ENCODE measurements at places on chromosomes 16 and 17.

- DNase-seq = peak; percentile 88
Measured at GRCh38 chr17:13785981-13786598, 184.4 kb upstream of the HS3ST3A1 start.

GRCh38 chr17:45992175-45992574 is 6.9 kb upstream of the STH start:
- no peak for DNase-seq

DNA sequence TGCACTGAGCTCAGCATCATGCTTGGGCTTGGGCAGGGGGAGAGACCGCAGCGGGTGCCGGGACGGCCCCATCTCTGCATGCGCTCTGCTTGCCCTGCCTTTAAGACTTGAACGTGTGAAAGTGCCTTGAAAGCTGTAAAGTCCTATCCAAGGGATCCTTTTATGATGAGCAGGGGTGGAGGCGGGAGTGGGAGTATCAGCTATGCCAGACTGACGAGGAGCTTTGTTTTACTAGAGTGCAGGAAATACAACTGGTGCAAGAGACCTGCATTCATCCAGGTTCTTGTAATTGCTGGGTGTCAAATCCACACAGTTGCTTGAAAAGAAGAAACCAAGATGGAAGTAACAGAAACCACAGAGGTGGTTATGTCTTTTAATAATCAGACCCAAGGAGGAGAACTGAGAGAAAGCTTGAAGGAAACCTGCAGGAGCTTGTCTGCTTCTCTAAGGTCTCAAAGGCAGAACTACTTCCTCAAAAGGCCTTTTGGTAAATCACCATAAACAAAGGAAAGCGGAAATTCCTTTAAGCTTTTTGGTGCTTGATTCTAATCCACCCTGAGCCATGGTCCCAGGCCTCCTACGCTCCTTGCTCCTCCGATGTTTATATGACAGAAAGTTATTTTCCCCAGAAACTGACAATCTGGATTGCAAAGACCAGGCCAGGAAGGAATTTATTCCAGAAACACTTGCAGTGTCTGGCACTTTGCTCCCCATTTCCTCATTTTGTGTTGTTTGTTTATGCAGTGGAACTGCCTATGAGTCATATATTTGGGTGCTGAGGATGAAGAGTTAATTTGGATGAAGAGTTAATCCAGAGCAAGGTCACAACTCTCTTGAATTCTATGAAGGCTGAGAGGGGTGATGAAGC is 51.3 kb upstream of the FBXO47 start:
- no peak for DNase-seq

DNA sequence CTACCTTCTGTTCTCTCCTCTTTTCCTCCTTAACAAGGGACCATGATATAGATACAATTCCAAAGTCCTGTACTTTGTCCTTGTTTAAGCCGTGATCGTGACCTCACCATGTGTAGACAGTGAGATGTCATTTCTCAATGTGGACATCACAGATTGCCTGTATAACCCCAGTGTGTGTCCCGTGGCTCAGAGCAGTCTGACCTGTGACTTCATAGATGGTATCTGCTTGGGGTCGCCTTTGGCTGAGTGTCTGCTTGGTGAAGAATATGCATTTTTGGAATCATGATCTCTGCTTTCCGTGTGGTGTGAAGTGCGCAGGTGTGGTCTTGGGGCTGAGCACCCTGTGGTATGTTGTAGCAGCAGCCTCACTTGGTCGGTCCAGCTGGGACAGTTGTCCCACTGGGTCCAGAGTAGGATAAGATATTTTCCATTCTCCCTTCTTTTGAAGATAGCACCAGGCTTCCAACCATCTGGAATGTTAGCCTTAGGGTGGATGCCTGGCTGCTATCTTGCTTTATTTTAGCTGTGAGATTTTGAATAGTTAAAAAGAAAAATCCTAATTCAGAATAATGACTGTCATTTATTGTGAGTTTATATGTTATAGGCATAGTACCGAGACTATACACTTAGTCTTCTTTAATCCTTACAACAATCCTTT is 13.4 kb downstream of the MSI2 start:
- no peak for DNase-seq

DNA sequence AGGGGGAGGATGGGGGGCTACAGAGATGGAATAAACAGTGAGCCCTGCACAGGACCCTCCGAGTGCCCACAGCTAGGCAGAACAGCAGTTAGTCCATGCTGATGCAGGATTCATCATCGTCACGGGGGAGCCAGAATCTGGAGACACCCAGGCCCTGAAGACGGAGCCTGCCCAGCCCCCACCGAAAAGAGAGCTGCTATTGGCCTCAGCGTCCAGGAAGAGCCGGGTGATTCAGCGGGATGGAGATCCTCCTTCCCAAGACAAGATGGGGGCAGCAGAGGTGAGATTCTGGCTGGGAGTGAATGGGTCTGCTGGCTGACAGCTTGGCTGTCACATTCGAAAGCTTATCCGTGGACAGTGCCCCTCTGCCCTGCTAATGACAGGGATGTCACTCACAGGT is 133.6 kb upstream of the CRHR1 start:
- no peak for DNase-seq

- no peak for DNase-seq
Measured at GRCh38 chr16:6698548-6698947, 634.1 kb upstream of the RBFOX1 start.

DNA sequence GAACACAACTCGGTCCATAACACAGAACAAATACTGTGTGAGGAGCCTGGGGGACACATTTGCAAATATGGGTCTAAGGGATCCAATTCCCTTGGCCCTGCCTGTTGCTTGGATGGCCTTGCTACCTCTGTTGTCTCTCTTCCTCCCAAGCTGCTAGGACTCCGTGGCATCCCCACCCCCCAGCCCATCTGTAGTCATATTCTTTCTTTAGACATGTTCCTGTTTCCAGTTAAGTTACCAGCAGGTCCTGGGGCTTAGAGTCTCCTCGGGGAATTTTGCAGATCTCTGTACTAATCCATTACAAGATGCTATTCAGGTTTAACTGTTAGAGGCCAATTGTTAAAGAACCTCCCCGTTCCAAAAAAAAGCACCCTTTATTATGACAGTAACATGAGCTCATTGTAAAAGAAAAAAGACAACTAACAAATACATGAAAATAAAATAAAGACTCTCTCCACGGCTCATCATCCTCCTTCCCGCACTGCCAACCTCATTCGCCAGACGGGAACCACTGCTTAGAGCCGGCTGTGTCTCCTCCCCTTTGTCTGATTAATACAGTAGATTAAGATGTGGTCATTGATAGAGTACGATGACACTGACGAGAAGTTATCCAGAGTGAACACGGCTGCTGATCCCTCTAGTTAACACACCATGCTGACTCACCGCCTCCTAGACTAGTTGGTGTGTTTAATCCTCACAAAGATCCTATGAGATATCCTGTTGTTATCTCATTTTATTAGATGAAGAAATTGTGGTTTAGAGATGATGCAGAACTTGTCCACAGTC is 22.2 kb downstream of the HS3ST4 start:
- no peak for DNase-seq

GRCh38 chr16:83714286-83714685 is 93.5 kb upstream of the HSBP1 start:
- no peak for DNase-seq

GRCh38 chr16:23408823-23409298 is 44.1 kb downstream of the COG7 start:
- DNase-seq = peak; percentile 56

DNA sequence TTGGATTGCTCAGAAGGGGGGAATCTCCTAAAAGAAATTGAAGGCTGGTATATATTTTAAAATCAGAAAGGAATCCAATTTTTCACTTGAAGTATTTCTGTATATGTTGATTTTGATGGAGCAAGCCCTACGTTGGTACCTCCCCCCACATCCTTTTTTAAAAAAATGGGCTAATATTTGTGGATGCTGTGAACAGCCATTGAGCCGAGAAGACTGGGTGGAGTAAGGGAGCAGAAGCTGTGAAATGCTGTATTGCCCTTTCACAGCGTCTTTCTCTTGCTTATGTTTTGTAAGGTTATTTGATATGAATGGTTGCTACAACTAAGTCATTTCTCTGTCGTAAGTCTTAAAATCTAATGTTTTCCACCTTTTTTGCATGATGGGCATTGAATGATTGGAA is 2.3 kb downstream of the PAFAH1B1 start:
- DNase-seq = no peak

GRCh38 chr17:1486802-1487695 is 5.4 kb downstream of the MYO1C start:
- peak; percentile 67 for DNase-seq

DNA sequence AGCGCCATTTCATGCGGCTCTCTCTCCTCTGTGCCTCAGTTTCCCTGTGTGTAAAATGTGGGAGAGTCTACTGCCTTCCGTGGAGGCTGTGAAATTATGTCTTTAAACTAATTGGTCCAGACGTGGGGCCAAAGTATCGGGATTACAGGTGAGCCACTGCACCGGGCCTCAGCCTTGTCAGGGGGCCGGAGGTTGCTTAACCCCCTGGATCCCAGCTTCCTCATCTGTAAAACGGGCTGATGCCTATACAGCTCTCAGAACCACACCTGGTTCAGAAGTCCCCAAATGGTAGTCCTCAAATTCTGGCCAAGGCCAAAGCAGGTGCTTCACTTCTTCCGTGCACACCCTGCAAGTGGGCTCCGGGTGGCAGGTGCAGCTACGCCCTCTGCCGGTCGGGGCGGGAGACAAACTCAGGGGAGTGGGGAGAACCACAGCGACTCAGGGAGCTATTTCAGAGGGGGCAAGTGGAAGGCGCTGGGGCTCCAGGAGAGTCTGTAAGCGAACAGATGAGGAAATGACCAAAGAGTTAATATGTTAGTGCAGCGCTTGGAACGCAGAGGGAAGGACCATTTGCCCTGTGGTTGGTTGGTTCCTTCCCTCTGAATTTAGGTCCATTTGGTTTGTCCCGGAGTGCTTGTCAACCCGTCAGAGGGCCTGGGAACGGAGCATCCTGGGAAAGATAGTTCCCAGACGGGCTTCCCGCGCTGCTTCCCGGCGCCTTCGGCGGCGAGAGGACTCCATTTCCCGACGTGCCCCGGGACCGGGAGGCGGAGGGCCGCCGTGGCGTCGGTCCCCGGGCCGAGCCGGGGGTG is at the start of gene MGRN1:
Gene MGRN1 (plus strand): TSS at position 812 of the 812 bp plus-strand sequence. CDS start 135 bp downstream, outside the sequence.
- DNase-seq = peak; percentile 99

DNA sequence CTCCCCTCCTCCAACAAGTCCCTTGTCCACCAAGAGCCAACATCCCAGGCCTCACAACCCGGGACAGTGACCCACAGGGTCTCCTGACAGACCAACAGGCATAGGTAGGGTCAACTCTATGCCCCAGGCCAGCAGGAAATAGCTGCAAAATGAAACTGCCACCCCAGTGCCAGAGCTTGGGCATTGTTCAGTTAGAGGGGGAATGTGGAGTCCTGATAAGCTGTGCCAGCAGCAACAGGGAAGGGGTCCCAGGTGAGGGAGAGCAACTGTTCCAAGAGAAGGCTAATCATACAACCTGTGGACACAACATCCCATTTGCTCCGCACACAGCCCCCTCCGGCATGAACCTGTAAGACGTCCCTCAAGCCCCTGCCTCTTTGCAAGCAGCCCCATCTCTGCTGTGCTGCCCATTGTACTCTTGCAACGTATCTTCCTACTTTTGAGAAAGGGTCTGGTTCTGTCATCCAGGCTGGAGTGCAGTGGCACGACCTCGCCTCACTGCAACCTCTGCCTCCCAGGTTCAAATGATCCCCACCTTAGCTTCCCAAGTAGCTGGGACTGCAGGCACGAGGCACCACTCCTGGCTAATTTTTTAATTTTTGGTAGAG is 17.2 kb downstream of the CTRB2 start:
- no peak for DNase-seq

- DNase-seq = no peak
Measured at GRCh38 chr17:1019451-1019850, 22.5 kb downstream of the TIMM22 start.

- DNase-seq = no peak
Measured at GRCh38 chr16:49947907-49948678, 76.9 kb upstream of the CNEP1R1 start.

DNA sequence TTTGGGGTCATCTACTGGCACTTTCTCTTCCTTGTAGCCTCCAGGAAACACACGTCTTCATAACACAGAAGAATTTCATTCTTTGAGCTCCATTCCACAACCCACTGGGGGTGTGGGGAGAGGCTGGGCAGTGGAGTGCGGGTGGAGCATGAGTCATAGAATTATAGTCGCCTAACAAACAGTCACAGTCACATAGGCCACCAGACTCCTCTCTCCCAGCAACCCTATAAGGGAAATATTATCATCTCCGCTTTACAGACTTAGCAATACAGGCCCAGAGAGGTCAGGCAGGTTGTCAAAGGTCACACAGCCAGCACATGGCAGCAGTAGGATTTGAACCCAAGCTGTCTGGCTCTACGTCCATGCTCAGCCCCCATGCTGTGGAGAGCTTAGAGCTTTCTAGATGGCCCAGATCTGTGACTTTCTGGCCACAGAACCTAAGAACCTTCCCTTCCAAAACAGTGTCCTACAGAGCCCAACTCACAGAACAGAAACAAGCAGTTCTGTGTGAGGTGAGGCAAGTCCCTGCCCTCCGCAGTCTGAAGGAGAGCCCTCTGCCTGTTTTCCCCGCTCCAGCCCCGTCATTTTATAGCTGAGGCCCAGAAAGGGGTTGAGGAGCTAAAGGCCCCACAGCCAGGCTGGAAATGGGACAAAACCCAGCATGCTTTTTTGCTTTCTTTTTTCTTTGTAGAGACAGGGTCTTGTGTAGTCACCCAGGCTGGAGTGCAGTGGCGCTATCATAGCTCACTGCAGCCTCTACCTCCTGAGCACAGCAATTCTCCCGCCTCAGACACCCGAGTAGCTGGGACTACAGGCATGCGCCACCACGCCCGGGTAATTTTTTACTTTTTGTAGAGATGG is 10.7 kb upstream of the LITAF start:
- DNase-seq = peak; percentile 7

GRCh38 chr16:1375741-1376410 is 24.1 kb downstream of the GNPTG start:
- DNase-seq = no peak

GRCh38 chr17:2853283-2854142 is 57.3 kb downstream of the RAP1GAP2 start:
- no peak for DNase-seq

- no peak for DNase-seq
Measured at GRCh38 chr17:40532520-40533253, 31.3 kb upstream of the TNS4 start.

- DNase-seq = no peak
Measured at GRCh38 chr16:28093385-28093725, 29.8 kb upstream of the GSG1L start.

- DNase-seq = no peak
Measured at GRCh38 chr17:40110026-40110845, 9.8 kb upstream of the NR1D1 start.

GRCh38 chr17:69448431-69449102 is 34.1 kb downstream of the MAP2K6 start:
- DNase-seq = peak; percentile 57

GRCh38 chr17:44376124-44376523 is 12.5 kb upstream of the FAM171A2 start:
- no peak for DNase-seq

DNA sequence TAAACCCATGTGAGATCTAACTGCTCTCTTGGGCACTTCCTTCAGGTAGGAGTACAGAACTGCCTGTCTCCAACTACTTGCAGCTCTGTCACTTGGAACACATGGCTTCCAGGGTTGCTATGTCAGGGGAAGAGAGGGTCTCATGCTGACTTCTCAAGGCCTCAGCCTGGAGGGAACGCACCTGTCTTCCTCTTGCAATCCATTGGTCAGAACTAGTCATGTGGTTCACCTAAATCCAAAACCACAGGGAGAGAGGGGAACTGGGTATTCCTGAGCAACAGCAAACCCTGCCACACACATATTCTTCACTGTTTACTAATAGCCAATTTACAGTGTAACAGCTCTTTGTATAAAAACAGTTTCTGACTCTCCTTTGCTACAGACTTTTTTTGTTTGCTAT is 206.1 kb downstream of the KCNJ2 start:
- DNase-seq = no peak

GRCh38 chr16:35431829-35432663 is 1972.6 kb downstream of the TP53TG3F start:
- DNase-seq = no peak

GRCh38 chr17:18319604-18320256 is 4.6 kb downstream of the SMCR8 start:
- DNase-seq = peak; percentile 43

All from astrocyte of the spinal cord (primary cell).